Stimulated activated CD4-positive, alpha-beta T cell treated with anti-CD3 and anti-CD28 coated beads, Interleukin-4, amount 100 ng/mL, for 4 hours (primary cell): ENCODE measurements at places on chromosomes 1 and 21.

GRCh38 chr1:13703128-13703513 is 3.1 kb downstream of the PRDM2 start:
- DNase-seq, result no peak

DNA sequence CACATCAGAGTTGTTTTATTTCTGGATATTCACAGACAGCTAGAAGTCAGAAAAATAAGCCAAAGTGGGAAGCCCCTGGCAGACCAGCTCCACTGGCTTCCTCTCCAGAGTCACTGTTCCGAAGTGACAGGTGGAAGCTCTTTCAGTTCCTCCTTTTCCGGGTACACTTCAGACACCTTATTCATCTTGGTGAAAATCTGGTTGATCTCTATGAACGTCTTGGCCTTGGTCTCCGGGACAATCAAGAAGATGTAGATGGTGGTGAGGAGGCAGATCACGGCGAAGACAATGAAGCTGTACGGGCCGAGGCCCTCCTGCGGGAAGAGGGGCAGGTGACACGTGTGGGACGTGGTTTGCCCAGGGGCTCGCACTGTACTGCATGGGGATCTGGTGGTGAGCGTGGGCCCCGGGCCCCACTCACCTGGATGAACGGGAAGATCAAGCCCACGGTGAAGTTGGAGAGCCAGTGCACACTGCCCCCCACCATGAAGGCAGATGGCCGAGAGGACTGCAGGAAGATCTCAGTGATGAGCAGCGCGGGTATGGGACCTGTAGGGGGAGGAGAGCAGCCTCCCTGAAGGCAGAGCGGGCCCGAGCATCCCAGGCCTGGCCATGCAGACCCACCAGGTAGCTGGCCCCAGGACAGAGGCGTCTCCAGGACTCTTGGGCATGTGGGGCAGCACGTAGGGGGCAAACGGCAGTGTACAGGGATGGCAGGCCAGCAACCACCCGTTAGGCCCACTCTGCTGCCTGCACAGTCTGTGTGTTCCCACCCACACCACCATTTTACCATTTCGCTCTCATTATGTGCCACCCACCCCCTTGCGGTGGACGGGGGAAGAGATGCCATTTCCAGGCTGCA is 11.5 kb upstream of the SLC2A7 start:
- no peak for DNase-seq

- no peak for DNase-seq
Observed at GRCh38 chr1:201562257-201562656, 23.3 kb downstream of the NAV1 start.

- DNase-seq, result peak; percentile 36
Observed at GRCh38 chr1:28510273-28510969, 4.6 kb downstream of the RCC1 start.

- DNase-seq, result no peak
Observed at GRCh38 chr1:1298861-1299685, 8.7 kb downstream of the ACAP3 start.

DNA sequence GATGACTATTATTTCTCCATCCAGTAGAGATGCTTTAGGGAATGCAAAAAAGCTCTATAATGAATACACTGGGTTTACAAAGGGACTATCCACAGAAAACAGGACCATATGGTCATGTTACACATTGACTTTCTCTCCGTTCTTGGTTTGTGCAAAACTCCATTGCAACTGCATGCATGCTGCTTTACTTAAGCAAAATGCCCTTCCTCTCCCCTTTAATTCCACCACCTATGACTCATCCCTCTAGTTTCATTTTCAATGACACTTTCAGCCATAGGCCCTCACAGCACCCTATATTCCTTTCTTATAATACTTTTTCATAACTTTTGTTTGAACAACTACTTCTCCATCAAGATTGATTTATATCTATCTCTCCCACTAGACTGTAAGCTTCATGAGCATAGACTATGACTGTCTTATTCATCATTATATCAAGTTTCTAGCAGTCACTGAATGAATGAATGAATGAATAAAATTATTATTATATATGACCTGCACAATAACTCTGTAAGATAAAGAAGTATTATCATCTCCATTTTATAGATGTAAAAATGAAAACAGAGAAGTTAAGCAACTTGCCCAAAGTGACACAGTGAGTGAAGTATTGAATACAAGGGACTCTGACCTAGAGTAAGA is 248.9 kb downstream of the PLPP3 start:
- DNase-seq, result no peak

DNA sequence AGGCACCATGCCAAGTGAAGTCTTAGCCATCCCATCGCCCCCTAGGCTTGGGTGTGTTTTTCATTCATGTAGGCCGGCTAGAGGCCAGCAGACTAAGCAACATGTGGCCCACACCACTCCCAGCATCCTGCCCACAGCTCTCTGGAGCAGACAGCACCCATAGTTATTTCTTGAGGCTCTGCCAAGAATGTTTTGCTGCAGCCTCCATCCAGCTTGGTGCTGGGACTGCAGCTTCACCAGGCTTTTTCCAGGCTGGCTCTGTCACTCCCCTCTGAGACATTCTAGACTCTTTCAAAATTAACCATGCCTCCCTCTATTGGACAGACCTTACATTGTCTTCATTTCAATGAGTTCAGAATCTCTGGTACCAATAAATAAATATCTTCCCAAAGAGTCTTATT is 104.2 kb downstream of the DUSP10 start:
- DNase-seq, result no peak

DNA sequence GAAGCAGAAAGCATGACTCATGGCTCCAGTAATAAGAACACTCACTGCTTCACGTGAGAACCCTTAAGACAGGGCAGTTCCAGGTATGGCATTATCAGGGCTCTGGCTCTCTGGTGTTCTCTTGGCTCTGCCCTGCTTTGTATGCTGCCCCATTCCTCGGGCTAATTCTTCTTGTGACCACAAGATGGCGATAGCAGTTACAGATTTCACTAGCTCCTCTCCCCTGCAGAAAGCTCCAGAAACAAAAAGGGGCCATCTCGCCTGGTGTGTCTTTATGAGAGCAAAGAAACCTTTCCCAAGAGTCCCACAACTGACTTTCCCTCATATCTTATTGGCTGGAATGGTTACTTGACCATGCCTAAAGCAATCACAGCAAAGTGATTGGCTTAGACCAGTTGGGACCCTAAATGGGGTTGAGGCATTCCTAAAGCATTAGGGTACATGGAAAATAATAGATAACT is 60.1 kb downstream of the F3 start:
- DNase-seq, result peak; percentile 17

- DNase-seq, result no peak
Observed at GRCh38 chr1:217078959-217079358, 355.7 kb upstream of the ESRRG start.

GRCh38 chr1:158105352-158106095 is 75.2 kb upstream of the CD1D start:
- no peak for DNase-seq

- DNase-seq, result no peak
Observed at GRCh38 chr1:217431395-217431794, 199.5 kb downstream of the GPATCH2 start.

- no peak for DNase-seq
Observed at GRCh38 chr21:37364722-37365121, 1.9 kb upstream of the DYRK1A start.

GRCh38 chr1:59427784-59428183 is 130.9 kb downstream of the FGGY start:
- DNase-seq, result no peak

DNA sequence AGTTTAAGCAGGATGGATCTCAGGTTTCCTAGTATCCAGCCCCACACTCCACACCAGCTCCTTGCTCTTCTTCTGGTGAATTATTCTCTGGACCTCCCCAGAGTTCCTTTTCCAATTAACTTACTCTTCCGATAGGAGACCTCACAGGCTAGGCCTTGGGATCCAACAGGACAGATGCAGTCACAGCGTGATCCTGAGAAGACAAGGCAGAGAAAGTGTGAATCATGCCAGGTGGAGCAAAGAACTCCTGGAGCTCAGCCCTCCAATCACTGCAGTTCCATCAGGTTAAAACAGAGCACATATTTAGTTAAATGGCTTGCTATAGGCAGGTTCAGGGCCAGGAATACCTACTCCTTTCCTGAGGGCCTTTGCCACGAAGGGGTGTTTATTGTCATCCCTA is 34.1 kb downstream of the C8B start:
- DNase-seq, result no peak

DNA sequence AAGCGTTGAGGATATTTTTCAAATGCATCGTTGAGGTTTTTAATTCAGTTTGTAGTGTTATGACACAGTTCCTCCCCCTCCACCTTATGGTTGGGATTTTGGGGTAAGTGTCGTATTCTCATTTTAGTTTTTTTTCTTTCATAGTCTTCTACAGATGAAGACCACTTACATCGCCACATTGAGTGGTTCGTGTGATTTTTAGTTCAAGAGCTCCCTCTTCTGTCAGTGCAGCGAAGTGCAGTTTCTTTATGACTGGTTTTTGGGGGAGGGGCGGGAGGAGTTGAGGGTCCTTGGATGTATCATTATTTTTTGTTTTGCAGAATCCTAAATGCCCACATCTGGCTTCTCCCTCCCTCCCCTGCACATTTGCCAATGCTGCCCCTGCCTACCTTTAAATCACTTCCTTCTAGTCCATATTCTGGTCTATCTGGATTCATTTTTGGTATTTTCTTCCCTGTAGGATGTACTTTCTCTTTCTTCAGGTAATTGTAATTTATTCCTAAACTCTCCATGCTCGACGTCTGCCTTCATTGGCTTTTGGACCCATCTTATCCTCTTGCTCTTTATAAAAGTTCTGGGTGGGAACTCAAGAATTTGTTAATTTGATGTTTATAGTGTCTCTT is 433.1 kb downstream of the CAMTA1 start:
- DNase-seq, result peak; percentile 8

GRCh38 chr1:193629875-193630274 is 443.5 kb upstream of the B3GALT2 start:
- DNase-seq, result no peak

GRCh38 chr1:193156117-193156821 is 30.1 kb downstream of the B3GALT2 start:
- no peak for DNase-seq

- no peak for DNase-seq
Observed at GRCh38 chr1:180254854-180255253, 24.8 kb downstream of the LHX4 start.

GRCh38 chr1:147077936-147078605 is 94.2 kb downstream of the PRKAB2 start:
- no peak for DNase-seq

DNA sequence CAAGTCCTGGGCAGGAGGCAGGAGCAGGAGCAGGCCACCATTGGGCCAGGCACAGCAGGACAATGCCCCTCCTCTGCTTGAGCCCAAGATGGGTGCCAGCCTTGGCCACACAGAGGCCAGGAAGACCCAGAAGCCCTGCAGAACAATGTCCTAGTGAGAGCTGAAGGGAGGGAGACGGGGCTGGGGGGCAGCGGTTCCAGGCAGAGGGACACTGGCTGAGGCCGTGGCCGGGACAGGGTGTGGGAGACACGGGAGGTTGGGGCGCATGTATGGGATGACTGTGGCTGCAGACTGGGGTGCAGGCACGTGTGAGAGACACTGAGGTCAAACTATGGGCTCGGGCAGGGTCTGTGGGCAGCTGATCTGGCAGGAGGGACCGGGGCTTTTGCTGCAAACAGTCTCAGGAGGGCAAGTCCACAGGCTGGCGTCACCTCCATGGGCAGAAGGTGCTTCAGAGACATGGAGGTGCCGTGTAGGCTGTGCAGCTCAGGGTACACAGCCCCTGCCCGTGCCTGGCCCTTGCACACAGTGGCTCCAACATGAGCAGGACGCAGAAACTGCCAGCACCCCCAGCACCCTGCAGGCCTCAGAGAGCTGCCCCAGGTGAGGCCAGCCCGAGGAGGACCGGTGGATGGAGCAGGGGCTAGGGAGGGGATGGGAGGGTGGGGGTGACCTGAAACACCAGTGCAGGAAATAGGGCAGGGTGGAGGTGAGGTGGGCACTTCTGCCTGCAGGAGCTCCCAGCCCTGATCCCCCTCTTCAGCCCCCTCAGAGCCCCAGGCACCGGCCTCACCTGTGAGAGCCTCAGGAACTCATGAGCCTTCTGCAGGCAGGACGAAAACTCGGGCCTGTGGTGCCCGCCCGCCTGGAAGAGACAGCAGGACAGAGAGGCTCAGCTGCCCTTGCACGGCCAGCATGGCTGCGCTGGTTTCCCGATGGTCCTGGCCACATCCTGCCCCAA is 19.5 kb downstream of the LSS start:
- DNase-seq, result no peak

- DNase-seq, result no peak
Observed at GRCh38 chr1:106749491-106749890, 307.0 kb upstream of the PRMT6 start.

GRCh38 chr1:11441211-11441952 is 37.6 kb upstream of the DISP3 start:
- DNase-seq, result no peak
